ENCODE measurements at places on chromosomes 2 and 18.

- no peak for DNase-seq
These were observed 1.8 kb downstream of the OXER1 start for GRCh38 chr2:42762155-42762554.

DNA sequence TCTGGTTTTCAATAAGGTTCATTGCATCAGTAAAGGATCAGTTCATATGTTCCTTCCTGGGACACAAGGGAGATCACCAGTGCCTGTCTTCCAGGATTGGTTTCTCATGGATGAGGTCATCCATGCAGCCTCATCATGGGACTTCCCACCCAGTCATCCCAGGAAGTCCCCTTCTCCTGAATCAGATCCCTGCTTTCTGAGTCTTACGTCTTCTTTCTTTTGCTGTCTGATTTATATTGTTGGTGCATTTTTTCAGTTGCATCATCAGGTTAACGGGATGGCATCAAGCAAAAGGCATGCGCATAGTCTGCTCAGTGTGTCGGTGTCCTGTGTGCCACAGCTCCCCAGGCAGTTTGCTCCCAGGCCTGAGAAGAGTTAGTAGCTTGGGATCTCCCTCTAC lies 105.9 kb downstream of the SOX11 start:
- no peak for DNase-seq

DNA sequence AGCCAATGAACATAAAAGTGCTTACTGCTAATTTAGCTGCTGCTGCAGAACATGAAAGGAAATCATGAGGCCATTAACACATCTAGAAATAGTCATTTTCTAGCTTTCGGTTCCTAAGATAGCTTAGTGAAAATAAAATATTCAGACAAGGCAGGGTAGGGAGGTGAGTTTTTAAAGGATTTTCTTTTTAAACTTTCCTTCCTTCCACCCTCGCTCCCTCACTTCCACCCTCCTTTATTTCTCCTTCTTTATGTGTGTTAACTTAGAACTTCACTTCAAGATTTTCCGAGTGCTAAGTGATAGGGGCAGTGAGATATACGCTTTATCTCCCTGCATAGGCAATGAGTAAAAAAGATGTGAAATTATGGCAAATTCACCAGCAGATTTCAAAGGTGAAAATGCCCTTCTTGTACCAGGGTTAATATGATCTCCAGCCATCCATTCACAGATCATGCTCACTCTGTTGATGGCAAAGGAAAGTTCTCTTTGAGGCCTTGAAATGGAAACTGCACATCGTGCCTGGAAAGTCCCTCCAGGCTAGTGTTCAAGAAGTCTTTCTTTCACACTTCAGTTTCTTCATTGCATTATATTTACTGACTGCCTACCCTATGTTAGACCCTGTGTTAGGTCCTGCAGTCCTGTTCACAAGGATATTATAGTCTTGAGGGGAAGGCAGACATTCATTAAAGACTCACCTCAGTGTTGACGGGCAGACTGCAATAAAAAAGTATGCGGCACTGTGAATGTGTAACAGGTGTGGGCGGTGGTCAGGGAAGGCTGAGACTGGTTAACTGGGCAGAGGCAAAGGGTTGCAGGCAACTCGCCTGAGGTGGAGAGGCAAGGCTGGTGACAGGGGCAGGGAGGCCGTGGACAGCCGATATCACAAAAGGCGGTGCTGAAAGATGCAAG lies 200.8 kb downstream of the PLCL1 start:
- no peak for DNase-seq

DNA sequence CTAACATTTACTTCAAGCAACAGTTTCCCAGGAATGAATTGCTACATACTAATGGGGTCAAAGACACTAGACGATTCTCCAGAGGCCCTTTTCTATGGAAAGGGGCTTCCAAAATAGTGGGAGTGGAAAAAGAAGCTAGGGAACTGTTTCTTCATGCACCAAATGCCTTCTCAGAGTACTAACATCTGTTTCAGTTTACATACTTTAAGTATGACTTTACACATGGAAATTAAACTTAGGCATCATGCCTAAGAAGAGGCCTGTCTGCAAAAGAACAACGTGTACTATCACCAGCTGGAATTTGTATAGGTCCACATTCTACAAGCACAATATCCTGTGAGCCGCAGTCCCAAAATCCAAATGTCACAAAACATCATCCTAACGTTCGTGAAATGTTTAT lies 29.4 kb upstream of the WDR75 start:
- DNase-seq, result no peak

GRCh38 chr2:16130541-16130880 lies 190.2 kb downstream of the MYCN start:
- no peak for DNase-seq

- DNase-seq, result no peak
These were observed 116.0 kb downstream of the GALR1 start for GRCh38 chr18:77365667-77366066.

DNA sequence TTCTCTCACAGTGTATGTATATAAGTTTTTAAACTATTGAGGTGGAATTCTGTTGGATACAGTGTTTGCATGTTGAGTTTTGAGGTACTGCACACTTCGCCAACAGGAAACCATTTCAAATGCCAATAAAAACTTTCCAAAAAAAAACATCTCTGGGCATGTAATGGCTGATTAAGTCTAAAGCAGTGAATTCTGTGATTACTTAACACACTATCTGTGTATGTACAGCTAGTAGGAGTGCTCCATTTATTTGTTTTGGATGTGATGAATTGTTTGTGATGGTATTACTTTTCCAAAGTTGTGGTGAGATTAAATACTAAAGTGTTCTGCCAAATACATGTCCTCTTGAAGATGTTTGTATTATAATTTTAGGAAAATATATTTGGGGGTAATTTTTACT lies 31.1 kb downstream of the MMADHC start:
- DNase-seq, result no peak

- DNase-seq, result no peak
These were observed 37.2 kb upstream of the BIN1 start for GRCh38 chr2:127143841-127144782.

- no peak for DNase-seq
These were observed 19.1 kb downstream of the KLHL14 start for GRCh38 chr18:32753656-32754260.

DNA sequence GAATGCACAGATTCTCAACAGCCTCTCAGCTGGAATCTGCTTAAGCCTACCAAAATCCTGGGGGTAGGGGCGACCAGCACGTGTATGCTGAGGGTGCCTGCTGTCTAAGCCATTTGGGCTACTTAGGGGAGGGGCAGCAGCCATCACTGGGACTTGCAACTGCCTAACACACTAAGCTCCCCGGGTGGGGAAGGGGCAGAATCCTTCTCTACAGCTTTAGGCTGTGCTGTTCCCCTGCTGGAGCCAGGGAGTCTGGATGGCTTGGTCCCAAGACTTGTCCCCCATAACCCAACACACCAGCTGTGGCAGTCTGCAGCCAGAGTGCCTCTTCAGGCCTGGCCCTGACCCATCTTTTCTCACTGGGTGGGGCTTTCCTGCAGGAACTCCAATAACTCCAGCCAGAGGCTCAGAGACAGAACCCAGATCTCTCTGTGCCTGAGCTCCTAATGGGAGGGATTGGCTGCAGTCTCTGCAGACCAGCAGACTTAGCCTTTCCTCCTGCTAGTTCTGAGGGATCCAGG lies 305.4 kb upstream of the RND3 start:
- DNase-seq, result no peak

GRCh38 chr2:155023674-155024073 lies 325.2 kb downstream of the KCNJ3 start:
- no peak for DNase-seq

- DNase-seq, result no peak
These were observed 1.8 kb upstream of the LYPD6B start for GRCh38 chr2:149036507-149037293.

DNA sequence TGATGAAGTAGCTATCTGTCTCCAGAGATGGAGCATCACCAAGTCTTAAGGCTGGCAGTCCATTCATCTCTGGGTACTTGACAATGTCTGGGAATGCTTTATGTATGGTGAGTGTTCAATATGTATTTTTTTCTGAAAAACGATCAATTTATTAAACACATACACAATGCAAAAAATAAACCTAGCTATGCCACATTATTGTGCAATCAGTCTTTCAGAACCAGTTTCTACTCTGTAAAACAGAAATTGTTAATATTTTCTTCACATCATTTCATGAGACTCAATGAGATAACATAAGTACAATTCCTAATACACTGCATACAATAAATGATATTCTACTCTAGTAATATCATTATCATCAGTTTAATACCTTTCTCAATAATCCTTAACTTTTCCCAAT lies 122.5 kb downstream of the PIGN start:
- no peak for DNase-seq

DNA sequence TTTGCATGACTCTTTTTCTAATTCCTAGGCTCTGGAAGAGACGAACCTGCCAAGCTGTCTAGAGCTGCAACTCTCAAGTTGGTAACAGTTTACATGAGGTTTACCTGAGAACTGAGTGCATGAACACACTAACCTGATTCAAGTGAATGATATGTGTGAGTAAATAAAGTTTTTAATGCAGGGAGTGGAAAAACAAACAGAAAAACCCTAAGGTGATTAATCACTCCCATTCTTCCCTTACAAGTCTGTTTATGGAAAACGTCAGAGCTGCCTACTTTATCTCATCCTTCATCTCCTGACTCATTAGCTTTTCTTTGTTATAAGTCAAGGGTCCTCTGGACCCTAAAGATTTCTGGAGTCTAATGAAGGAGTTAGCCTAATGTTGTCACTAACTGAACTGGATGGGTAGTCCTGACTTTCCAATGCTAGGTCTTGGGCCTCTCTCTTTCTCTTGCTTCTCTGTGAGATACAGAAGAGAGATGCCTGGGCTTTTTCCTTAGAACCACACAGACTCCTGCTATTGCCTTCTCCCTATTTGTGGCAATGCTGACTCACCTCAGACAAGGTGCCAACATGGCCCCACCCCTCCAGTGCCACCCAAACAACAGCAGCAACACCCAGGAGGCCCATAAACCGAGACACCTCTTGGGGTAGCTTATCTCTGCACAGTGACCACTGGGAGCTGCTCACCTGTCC lies 952.4 kb downstream of the EPHA4 start:
- DNase-seq, result no peak

DNA sequence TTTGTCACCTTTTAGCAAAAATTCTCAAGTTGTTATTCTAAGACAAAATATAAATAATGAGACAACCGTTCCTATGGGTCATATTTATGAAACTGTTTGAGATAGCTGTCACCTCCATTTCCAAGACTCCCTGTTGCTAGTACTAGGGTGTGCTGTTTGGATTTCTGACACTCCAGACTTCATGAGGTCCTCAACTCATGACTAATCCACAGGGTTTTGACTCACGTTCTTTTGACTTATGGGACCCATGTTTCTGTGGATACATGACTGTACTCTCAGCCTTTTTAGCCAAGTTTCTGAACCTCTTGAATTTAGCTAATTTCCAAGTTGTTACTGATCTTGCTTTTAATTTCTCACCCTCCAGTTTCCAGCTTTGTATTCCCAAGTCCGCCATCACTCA lies 178.7 kb upstream of the FAM98A start:
- DNase-seq, result no peak

DNA sequence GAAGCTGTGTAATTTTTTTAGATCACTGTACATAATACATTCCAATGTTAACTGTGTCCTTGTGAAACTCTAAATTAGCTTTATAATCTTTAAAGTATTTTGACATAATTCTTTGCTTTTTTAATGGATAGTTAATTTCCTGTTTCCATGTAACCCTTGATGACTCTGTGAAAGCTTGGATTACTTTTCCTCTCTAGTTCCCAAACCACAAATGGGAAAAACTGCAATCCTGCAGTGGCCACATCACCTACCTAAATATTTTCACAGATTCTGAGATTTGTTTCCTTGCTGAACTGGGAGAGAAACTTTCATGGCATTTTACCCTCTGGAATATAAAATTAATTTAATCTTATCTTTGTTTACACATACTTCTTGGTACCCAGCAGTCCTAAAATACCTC lies 161.6 kb upstream of the CCDC68 start:
- no peak for DNase-seq

DNA sequence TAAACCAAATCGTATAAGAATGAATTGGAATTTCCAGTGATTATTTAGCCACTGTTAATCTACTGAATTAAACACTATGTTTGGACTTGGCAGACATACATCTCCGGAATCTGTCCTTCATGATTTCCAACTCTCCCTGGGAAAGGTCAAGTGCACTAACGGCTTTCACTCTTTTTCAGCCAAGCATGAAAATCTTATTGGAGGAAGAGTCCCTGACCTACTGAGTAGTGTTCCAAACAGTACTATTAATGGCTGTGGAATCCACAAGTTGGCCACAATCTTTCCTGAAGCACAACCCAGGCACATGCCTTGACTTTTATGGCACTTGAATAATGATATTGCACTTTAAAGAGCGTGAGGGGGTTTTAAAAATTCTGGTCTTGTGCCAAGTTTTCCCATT lies 318.9 kb upstream of the RND3 start:
- no peak for DNase-seq

DNA sequence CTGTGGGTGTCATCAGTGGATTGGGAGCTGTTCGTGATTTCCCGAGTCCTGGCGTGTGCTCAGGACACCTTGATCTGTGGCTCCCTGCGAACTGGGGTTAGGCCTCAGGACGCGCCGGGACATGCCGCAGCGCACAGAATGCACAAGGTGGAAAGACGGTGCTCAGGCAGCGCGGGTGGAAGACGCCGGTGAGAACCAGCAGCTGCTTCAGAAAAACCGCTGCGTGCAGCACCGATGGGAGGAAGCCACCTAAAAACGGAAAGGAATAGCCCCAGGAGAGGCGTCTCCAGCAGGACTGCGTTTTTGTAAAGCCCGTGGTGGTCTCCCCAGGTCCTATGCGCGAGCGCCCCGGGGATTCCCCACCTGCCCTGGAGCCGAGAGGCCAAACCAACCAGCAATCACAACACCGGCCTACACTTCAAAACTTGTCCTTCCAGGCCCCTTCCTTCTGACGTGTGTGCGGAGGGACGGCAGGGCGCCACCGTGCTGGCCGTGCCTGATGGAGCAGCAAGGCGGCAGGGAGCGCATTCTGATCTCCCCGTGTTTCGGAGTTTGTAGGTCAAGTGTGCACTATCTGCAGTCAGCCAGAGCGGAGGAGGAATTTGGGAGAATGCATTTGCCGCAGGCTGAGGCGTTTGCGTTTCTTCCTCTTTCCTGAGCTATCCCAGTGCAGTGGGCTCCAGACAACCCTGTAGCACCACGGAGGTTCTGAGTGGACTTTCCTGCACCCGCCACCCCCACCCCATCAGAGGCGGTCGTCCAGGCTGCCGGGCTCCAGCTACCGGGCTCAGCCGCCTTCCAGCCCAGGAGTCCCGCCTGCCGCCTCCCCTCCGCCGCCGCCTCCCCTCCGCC lies 32.2 kb downstream of the RTP5 start:
- no peak for DNase-seq

- DNase-seq, result no peak
These were observed 18.8 kb downstream of the NEMP2 start for GRCh38 chr2:190515687-190516086.

- DNase-seq, result no peak
These were observed 98.6 kb downstream of the CALCRL start for GRCh38 chr2:187349326-187349944.

GRCh38 chr2:6196449-6196848 lies 504.3 kb downstream of the SOX11 start:
- DNase-seq, result no peak
